Omental fat pad (tissue), 4 donors: ENCODE measurements at places on chromosomes 6 and 20.

DNA sequence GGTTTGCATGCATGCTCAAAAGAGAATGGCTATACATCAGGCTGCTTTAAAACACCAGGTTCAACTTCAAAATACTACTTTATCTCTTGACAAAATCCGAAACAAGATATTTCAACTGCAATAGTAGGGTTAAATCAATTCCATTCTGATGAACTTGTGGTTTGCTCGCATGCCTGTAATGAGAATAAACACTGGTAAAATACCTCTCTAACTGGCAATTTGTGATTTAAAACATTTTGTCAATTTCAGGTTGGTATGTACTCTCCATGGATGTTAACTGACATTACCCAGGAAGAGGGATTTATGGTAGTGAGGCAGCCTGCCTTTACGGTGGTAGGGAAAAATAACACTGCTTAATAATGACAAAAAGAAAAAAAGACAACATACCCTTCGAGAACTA lies 74.4 kb downstream of the MBOAT1 start:
- no peak for DNase-seq

- DNase-seq: no peak
Observed at GRCh38 chr6:83590416-83590815, 78.1 kb downstream of the PRSS35 start.

GRCh38 chr20:15927893-15928650 lies 645.2 kb downstream of the KIF16B start:
- no peak for DNase-seq

GRCh38 chr20:61493798-61494305 lies 241.8 kb downstream of the CDH4 start:
- DNase-seq: no peak

GRCh38 chr6:10268111-10268510 lies 146.8 kb downstream of the TFAP2A start:
- no peak for DNase-seq

GRCh38 chr6:82385102-82385501 lies 21.5 kb downstream of the TPBG start:
- DNase-seq: no peak

DNA sequence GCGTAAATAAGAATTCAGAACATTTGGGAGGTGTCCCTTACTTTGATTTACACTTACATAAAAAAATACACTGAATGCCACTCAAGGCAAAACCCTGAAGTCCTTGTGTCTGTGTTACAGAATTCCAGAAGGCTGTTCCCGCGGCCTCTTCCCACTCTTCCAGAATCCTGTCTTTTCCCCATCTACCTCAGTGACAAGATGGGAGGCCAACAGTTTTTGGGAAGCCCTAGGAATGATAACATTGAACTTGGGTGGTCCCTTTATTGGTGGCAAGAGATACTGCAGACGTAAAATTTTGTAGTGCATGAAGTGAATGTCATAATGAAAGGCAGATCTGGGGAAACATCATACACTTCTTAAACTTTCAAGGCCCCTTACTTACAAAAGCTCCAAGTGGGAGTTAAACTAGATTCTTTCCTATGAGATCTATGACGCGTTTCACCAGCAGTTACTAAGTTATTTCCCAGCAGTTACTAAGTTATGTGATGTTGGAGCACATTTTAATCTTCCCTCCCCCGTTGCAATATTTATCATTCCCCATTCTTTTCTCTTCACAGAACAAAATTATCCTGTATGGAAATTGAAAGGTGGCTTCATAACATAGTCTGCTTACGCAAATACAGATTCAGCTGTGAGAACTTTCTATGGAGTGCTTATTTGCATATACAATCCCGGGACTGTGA lies 79.5 kb downstream of the BCAS1 start:
- DNase-seq: no peak

DNA sequence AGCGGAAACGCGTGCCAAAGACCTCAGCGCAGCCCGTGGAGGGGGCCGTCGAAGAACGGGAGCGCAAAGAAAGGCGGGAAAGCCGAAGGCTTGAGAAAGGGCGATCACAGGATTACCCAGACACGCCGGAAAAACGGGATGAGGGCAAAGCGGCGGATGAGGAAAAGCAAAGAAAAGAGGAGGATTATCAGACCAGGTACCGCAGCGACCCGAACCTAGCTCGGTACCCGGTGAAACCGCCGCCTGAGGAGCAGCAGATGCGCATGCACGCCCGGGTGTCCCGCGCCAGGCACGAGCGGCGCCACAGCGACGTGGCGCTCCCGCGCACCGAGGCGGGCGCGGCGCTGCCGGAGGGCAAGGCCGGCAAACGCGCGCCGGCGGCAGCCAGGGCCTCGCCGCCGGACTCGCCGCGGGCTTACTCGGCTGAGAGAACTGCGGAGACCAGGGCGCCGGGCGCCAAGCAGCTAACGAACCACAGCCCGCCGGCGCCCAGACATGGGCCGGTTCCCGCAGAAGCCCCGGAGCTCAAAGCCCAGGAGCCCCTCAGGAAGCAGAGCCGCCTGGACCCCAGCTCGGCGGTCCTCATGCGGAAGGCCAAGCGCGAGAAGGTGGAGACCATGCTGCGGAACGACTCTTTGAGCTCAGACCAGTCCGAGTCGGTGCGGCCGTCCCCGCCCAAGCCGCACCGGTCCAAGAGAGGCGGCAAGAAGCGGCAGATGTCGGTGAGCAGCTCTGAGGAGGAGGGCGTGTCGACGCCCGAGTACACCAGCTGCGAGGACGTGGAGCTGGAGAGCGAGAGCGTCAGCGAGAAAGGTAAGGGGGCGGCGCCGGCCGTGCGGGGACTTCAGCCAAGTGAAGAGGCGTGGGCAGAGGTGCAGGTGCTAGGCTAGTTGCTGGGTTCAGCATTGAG lies 296.2 kb downstream of the RIMS1 start:
- no peak for DNase-seq
